ENCODE measurements at places on chromosomes 5 and 9.
A peak's percentile ranks its signal among the peaks of the same experiment; 100 is the strongest.

GRCh38 chr9:89523948-89524347, 26.0 kb upstream of the SEMA4D start:
- DNase-seq = peak; percentile 41

DNA sequence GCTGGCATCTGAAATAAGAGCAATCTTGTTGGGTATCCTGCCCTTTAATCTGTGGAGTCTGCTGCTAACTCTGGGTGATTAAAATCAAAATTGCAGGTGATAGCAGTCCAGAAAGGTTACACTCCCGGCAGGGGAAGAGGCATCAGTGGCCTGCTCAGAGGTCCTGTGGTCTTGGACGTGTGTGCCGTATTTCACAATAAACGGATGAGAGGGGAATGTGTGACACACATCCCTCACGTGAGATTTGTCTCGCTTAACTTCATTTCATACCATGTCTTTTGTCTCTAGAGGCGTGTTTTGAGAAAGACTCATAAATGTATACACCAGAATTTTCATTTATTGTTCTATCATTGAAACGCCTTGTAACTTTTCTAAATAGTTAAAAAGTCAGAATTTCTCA, 36.6 kb downstream of the FAM240B start:
- DNase-seq = no peak

GRCh38 chr9:90825586-90825985, 24.0 kb downstream of the SYK start:
- DNase-seq = no peak

DNA sequence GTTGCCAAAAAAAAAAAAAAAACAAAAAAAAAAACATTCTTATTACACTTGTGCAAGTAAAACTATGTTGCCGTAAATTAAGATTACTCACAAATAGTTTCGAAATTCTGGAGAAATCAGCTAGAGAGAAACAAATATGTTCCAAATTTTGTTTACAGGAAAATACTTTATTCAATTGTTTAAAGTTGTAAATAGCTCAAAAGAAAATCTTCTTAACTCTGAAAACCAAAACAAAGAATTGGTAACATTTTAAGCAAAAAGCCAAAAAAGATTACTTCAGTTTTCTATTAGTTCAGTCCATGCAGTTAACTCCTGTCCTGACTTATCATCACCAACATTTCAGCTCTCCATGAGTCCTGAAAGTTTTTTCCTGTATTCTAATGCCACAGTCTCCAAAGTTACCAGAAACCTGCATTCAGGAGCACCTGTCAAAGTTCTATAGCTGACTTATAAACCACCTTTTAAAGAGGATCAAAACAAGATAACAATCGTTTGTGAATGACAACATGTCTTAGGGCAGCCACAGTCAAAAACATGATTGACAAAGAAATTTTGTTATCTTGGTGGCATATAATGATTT, 194.1 kb downstream of the RANBP17 start:
- no peak for DNase-seq

Data from CD14-positive monocyte (primary cell).